ENCODE measurements at places on chromosomes 6 and 20. TPM values are rescaled to one million over a fixed set of nuclear protein-coding genes. Genes with fewer than 3 reads are reported as not detected.

DNA sequence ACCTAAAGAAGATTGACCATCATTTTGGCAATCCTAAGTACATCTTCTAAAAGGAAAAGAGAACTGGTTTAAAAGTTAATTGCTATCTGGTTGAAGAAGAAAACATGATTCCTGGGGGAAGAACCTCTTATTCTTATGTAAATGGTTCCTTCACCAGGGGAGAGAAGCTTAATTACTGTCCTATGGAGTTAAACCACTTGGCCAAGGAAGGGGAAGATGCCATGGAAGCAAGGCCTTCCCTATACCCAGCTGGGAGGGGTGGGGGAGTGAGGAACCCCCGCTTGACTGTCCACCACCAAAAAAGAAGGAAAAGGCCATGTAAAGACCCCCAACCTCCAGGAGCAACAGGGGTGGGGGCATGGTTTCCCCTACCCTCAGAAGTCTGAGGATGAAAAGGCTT lies 962.1 kb downstream of the GRIK2 start:
- no peak for DNase-seq
- H3K27ac ChIP-seq: no peak overlapping the region
- H3K4me1 ChIP-seq: no peaks in the 10 kb centered on the region
- no peak overlapping the region for H3K4me3 ChIP-seq
- H3K27me3 ChIP-seq: no peaks in the 10 kb centered on the region
- H3K36me3 ChIP-seq: no peaks in the 10 kb centered on the region

GRCh38 chr6:155100087-155100486 lies 105.0 kb downstream of the TIAM2 start:
- no peak overlapping the region for H3K27ac ChIP-seq
- H3K4me1 ChIP-seq: no peaks in the 10 kb centered on the region
- no peaks in the 10 kb centered on the region for H3K36me3 ChIP-seq
- H3K27me3 ChIP-seq: no peaks in the 10 kb centered on the region

GRCh38 chr6:34515473-34516387 lies 40.4 kb downstream of the SPDEF start:
- no peaks in the 10 kb centered on the region for H3K27me3 ChIP-seq
- no peak for DNase-seq
- no peak overlapping the region for H3K27ac ChIP-seq
- H3K4me3 ChIP-seq: no peak overlapping the region
- H3K4me1 ChIP-seq: no peaks in the 10 kb centered on the region
- no peaks in the 10 kb centered on the region for H3K36me3 ChIP-seq

GRCh38 chr6:108741331-108741989 lies 106.8 kb upstream of the ARMC2 start:
- H3K4me3 ChIP-seq: peak overlapping the region; percentile 8
- no peak for DNase-seq
- no peaks in the 10 kb centered on the region for H3K27me3 ChIP-seq
- no peaks in the 10 kb centered on the region for H3K36me3 ChIP-seq

- H3K27ac ChIP-seq: no peak overlapping the region
- H3K4me3 ChIP-seq: no peak overlapping the region
- H3K36me3 ChIP-seq: no peaks in the 10 kb centered on the region
- DNase-seq: no peak
Observed at GRCh38 chr20:48455651-48456365, 372.0 kb downstream of the PREX1 start.

DNA sequence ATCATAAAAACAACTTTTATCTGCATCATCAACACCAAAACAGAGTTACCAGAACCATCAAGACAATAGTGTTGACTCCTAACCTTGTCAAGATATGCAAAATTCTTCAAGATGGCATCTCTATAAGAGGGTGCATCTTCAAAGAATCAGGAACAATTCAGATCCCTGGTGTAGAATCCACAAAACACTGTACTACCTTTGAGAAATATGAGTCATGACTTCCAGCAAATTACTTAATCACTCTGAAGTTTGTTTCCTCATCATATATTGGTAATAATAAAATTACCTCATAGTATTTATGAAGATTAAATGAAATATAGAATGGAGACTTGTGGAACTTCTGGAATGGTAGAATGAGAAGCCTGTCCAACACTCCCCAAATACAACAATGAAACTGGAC lies 221.3 kb upstream of the SUPT3H start:
- no peaks in the 10 kb centered on the region for H3K36me3 ChIP-seq
- DNase-seq: no peak
- no peaks in the 10 kb centered on the region for H3K4me1 ChIP-seq
- H3K4me3 ChIP-seq: no peak overlapping the region

Gene LY6G6F
- total RNA-seq: not detected

Gene NANP
- 2.6 TPM for total RNA-seq

DNA sequence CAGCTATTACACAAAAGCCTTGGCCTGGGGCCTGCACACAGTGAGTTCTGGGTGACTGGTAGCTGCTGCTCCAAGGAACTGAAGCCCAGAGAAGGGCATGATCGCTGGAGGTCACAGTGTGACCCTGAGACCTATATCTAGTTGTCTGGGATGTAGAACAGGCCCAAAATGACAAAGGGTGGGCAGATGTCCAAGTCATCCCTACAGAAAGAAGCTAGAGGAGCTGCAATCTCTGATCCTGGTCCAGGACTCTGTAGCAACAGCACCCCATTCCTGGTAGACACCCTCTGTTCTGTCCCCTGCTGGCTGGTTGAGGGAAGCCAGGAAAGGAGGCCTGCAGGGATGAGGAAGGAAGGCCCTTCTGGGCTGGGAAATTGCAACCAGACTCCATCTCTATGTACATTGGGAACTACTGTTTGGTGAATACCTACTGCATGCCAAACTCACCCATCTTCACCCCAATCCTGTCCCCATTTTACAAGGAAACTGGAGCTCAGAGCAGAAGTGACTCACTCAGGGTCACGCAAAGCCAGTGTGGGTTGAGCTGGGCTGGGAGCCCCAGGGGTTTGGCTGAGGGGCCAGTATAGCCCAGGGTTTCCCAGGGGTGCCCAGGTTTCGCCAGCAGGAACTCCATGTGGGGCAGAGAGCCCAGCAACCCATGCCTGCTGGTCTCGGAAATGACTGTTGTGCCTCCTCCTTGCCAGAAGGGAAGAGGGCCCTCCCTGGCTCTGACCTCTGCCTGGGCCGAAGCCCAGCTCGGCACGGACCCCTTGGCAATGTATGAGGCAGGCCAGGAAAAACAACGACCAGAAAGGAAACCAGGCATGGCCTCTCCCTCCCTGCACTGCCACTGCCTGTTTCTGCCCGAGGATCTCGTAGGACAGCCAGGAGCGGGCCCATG lies 44.9 kb upstream of the TLDC2 start:
- H3K36me3 ChIP-seq: peaks cover 19% of the 10 kb centered on the region
- H3K27me3 ChIP-seq: no peaks in the 10 kb centered on the region
- no peak overlapping the region for H3K4me3 ChIP-seq
- H3K27ac ChIP-seq: peak overlapping the region; percentile 92
- peak; percentile 94 for DNase-seq
- H3K4me1 ChIP-seq: peaks cover 23% of the 10 kb centered on the region

- H3K4me3 ChIP-seq: no peak overlapping the region
- no peak for DNase-seq
- no peak overlapping the region for H3K27ac ChIP-seq
- H3K4me1 ChIP-seq: no peaks in the 10 kb centered on the region
- no peaks in the 10 kb centered on the region for H3K27me3 ChIP-seq
Observed at GRCh38 chr6:25899580-25900408, 25.8 kb upstream of the SLC17A3 start.

DNA sequence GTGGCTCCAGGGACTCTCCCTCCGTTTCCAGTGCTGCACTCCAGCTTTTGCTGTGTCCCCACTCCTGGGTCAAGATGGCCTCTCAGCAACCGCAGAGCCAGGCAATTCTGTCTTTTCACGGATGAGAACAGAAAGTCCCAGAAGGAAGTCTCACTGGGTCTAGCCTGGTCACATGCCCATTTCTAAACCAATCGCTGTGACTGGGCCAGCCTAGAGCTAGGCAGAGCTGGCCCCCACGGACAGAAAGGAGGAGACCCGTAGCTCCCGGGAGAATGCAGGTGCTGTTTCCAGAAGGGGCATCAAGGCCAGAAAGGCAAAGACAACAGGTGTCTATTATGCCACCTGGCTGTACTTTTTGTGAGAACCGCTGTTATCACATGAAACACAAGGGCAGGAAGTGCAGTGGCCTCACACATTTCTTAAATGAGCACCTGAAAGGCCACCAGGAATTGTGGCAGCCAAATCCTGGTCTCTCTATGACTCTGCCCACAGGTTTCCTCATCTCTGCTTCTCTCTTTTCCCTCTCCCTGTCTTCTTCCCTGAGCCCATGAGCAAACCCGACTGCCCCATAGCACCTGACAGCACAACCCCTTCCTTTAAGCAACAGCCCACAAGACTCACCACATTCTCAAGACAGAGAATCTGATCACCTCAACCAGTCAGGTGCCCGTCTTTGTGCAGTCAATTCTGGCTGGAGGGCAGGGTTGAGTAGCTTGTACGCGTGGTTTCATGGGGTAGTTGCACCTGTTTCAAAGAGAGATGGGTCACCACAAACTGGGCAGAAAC lies 37.1 kb upstream of the B4GALT5 start:
- no peak for DNase-seq
- no peaks in the 10 kb centered on the region for H3K27me3 ChIP-seq
- H3K4me1 ChIP-seq: peaks cover 3% of the 10 kb centered on the region
- no peak overlapping the region for H3K27ac ChIP-seq
- H3K36me3 ChIP-seq: no peaks in the 10 kb centered on the region

DNA sequence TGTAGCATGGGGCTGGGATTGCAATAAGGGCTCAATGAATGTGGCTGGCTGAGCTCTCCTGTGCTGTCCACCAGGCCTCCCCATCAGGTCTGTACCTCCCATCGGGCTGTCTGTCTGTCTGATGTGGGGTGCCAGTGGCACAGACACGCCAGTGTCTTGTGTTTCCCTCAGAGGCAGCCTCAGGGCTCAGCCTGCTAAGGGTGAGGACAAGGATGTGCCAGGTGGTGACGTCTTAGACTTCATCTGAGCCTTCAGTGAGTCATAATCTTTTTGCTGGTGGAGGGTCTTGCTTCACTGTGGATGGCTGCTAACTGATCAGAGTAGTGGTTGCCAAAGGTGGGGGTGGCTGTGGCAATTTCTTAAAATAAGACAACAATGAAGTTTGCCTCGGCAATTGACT lies 194.7 kb downstream of the NRN1 start:
- no peaks in the 10 kb centered on the region for H3K36me3 ChIP-seq
- no peaks in the 10 kb centered on the region for H3K4me1 ChIP-seq
- DNase-seq: no peak
- H3K27me3 ChIP-seq: no peaks in the 10 kb centered on the region

Gene TGM3
- not detected for total RNA-seq

Gene ZBTB46
- total RNA-seq: 39.5 TPM

DNA sequence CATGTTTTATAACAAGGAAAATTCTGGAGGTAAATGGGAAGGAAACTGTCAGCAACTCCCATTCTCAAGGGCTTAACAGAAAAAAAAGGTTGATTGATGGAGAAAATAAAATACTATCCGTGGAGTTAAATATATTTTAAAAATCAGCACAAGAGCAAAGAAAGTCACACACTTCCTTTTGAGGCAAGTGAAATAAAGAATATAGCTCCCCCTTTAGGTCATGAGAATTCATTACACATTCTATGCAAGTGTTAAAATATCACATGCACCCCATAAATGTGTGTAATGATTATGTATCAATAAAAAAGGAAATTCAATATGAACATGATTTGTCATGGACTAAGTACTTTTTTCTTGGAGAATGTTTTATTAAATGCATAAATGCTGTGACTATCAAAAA lies 349.2 kb downstream of the TPBG start:
- no peak overlapping the region for H3K27ac ChIP-seq
- no peaks in the 10 kb centered on the region for H3K36me3 ChIP-seq
- no peaks in the 10 kb centered on the region for H3K4me1 ChIP-seq
- H3K4me3 ChIP-seq: no peak overlapping the region
- H3K27me3 ChIP-seq: no peaks in the 10 kb centered on the region

DNA sequence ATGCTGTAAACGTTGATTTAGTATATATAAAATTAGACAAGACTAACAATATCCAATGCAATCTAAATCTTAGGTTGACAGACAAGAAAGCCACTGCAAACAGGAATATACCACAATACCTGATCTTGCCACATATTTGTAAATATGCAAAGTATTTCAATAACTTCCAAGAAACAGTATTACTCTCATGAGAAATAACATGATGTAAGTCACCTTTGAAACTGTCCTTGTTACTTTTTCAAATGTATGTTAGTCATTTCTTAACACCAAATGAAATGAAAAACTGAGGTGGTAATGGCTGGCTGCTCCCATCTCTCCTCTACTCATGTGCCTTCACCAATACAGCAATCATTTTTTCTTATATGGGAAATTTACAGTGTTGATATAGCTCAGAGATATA lies 118.7 kb downstream of the ATG5 start:
- no peak for DNase-seq
- H3K36me3 ChIP-seq: no peaks in the 10 kb centered on the region
- H3K27me3 ChIP-seq: no peaks in the 10 kb centered on the region
- H3K4me3 ChIP-seq: no peak overlapping the region

DNA sequence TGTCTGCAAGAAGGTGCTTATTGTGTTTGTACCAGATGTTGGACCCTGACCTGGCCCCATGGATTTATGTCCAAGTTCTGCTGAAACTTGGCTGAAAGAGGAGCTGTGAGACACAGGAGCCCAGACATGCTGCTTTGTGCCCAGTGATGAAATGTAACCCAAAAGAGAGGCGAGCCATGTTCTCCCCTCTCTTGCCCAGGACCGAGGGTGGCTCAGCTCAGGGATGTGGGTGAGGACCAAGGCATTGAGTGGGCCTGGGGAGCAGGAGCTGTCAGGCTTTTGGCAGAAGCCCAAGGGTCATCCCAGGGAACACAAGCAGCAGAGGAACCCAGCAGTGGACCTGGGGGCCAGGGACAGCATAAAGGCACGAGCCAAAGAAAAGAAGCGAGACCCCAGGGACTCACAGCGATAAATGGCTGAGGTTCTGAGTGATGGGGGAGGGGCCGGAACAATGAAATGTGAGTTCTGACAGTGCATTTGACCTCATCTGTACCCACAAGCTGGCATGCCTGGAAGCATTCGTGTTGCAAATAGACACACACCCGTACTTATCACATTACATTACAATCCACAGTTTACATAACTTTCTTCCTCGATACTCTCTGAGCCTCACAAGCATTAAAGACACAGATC lies 363.4 kb upstream of the JARID2 start:
- DNase-seq: no peak
- H3K4me3 ChIP-seq: no peak overlapping the region
- no peak overlapping the region for H3K27ac ChIP-seq
- H3K36me3 ChIP-seq: no peaks in the 10 kb centered on the region

DNA sequence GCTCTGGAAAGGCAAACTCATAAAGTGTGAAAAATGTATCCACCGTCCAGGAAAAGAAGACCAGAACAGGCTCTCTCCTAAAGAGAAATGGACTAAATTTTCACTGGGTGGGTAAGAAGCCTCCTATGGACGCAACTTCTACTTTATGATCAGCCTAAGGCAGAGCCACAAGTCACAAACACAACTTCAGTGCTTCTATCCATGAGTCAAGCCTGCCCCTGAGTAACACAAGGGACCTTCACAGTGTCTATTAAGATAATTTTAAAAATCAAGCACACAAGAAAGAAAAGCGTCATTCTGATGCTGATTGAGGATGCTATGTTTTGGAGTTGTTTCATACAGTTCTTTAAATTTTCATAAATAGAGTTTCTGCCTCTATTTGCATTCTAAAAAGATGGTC lies 601.7 kb upstream of the ARID1B start:
- H3K36me3 ChIP-seq: no peaks in the 10 kb centered on the region
- DNase-seq: no peak
- no peaks in the 10 kb centered on the region for H3K27me3 ChIP-seq

Gene POU3F2
- not detected for total RNA-seq

Gene SEMG1
- not detected for total RNA-seq

All from ascending aorta (tissue), 2 donors.